ENCODE measurements at places on chromosomes 6 and 20.

- no peak for DNase-seq
Measured at GRCh38 chr6:79431537-79431933, 105.7 kb downstream of the LCA5 start.

- no peak for DNase-seq
Measured at GRCh38 chr6:133835901-133836300, 53.0 kb upstream of the TCF21 start.

DNA sequence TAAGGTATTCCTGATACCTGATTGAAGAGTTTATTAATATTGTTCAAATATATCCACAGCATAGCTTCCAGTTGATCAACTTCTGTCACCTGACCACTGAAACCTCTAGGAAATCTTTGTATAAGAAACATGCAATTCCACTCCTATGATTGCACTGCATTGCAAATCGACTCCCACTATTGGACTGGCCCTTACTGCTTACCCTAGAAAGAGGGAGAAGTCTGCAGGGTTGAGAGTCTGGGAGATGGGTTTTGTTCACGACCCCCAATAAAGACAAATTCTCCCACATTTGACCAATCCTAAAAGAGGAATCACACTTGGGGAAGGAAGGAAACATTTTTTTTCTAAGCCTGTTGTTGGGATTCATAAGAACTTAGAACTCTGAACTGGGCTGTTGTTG, 43.7 kb downstream of the TNFRSF21 start:
- DNase-seq, result no peak

DNA sequence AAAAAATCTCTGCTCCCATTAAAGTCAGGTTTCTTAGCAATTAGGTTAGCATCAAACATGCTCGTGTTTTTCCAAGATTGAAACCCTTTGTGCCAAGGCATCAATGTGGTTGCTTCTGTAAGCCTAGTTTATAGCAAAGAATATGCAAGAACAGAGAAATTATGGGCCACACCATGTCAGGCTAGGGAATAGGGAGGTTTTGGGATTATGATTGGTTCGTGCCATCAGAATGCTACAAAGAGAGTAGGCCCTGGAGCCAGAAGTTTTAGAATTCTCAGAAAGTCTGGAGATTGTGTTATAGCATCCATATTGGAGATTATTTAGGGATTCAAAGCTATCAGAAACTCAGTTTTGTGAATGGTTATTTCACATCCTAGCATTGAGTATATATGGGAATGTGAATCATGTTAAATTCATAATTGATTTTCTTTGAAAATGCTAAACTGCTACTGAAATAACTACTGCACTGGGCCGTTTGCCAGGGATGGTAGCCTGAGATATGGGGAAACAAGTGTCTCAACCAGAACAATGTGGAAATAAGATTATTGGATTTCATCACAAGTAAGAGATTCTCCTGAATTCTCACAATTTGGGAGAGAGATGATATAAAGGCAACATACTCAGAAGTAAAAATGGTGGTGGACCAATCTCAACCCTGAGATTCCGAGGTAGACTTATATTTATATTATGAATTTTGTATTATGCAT, 45.3 kb downstream of the ZNF292 start:
- no peak for DNase-seq

DNA sequence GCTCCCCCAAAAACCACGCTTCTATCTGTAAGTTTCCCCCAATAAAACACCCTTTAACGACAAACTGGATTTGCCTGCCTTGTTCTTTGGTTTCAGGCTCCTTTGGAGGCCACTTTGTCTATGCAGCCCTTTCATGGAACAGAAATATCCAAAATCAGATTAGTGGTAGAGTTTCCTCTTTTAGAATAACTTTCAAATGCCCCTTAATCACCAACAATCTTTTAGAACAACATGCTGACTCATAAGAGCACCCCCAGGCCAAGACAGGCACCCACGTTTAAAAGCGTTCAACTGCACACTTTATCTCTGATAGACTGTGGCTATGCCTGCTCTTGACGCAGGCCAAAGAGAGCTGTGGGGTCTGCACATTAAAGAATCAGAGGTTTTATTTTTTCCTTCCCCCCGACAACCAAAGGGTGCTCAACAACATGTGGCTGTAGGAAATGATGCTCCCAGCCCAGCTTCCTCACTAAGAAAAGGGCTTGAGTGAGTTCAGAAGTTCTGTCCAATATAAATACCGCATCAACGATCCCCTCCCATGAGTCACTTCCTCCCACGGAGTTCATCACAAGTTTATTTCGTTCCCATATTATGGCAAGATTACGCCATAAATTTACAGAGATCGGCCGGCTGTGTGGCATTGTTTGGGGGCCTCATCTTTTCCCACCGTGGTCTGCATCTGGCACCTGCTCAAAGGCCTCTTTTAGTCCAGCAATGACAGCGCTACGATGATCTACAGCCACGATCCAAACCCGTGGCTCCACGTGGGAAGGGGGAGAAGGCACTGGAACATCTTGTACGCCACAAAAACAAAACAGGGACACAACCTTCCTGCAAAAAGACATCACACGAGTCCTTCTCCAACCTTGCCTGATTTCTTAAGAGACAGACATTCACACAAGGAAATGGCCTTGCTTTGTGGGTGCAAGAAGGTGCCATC, 88.8 kb upstream of the NFATC2 start:
- peak; percentile 73 for DNase-seq

- no peak for DNase-seq
Measured at GRCh38 chr20:36806049-36806448, 32.5 kb upstream of the DSN1 start.

DNA sequence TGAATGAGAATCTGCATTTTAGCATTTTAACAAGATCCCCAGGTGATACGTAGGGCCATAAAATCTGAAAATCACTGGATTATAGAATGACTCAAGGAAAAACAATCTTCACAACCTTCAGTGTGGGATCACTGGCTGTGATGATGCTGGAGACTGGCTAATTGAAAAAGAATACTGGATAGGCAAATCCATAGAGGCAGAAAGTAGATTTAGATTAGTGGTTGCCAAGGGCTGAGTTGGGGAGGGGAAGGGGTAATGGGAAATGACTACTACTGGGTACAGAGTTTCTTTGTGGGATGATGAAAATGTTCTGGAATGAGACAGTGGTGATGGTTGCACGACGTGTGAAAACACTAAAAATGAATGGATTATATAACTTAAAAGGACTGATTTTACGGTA, 84.1 kb downstream of the CDK19 start:
- DNase-seq, result no peak

GRCh38 chr6:29696147-29697125, 15.5 kb upstream of the ZFP57 start:
- DNase-seq, result no peak

DNA sequence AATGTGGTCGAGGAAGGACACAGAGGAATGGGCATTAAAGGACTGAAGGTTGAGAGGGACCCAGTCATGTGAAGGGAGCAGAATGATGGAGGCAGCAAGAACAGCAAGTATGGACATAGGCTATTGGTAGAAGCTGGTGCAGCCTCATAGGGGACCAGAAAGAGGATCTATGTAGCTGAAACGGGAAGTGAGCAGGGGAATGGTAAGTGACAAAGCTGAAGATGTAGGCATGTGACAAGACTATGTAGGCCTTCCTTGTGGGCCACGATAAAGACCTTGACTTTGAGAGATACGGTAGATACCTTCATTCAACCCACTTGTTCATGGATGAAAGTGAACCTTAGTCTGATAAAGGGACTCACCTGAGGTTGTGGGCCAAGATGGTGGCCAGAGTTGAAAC, 3.5 kb downstream of the CTNNBL1 start:
- DNase-seq, result no peak

GRCh38 chr6:17820055-17820454, 113.3 kb upstream of the NUP153 start:
- DNase-seq, result no peak

GRCh38 chr6:2579241-2579761, 171.4 kb downstream of the MYLK4 start:
- DNase-seq, result no peak

- no peak for DNase-seq
Measured at GRCh38 chr20:42118409-42119125, 500.4 kb upstream of the CHD6 start.

DNA sequence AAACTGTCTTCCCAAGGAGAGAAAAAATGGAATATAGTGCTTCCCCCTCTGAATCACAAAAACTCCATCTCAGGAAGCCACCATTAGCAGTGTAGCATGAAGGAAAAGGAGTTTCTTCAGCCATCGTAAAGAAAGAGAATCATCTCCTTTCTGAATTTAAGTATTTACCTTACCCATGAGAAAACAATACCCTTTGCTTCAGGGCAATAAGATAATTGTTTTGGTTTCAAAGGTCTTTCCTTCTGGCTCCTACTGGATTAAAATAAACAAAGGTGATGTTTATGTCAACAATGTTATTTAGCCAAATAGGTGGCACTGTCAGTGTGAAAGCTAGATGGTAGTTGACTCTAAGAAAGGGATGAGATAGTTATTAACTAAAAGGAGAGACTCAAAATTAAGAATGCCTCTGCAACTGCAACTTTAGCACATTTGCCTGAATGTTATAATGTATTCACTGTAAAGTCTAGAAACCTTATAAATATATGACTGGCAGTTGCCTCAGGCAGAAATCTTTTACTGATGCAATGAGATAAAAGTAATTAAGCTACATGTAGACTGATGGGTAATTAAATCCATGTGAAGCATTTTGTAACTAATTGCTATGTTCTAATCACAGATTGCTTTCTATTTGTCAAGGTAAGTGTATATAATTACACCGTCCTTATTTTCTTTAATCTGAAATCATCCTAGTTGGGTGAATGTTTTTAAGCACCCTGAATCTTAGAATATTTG, 399.0 kb downstream of the CDKAL1 start:
- no peak for DNase-seq

DNA sequence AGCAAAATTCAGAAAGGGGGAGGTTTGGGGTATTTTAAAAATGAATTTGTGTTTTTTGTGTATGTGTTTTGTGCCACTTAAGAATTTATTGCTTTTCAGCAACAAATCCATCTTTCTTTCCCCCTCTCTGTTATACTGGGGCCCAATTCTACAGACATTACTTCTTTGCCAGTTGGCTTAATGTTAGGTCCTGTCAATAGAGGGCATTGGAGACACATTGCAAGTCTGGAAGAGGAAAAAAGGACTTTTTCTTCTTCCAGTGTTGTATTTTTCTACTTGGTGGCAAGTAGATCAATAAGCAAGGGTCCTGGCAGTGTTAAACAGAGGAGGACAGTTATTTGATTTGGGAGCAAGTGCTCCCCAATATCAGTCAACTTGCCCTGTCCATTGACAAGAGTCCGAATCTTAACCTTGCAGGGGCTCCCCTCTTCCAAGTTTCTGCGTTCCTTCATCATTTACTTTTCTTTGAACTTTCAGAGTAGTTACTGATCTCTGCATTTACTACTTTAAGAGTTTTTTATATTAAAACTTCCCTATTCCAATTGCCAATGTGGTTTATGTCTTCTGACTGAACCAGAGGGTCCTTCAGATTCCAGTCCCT, 23.4 kb downstream of the SCML4 start:
- DNase-seq, result no peak

- no peak for DNase-seq
Measured at GRCh38 chr6:89404512-89404911, 7.6 kb downstream of the RRAGD start.

GRCh38 chr20:57746832-57747404, 37.1 kb upstream of the PMEPA1 start:
- no peak for DNase-seq

DNA sequence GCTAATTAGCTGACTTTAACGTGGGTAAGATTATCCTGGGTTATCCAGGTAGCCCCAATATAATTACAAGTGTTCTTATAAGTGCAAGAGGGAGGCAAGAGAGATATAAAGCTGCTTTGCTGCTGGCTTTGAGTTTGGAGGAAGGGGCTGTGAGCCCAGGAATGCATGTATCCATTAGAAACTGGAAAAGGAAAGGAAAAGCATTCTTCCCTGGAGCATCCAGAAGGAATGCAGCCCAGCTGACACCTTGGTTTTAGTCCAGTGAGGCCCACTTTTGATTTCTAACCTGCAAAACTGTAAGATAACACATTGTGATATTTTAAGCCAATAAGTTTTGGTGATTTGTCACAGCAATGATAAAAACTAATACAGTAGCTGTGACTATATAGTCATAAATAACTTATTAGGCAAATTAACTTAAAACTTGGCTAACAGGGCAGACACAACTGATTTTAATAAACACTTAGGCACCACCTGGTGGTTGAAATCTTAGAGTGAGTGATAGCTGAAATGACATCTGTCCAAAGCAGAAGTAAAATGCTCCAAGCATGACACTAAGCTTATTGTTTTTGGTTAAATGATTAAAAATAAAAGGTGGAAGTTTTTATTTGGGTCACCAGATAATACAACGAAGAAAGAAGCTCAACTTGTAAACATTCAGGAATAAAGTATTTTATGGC, 35.6 kb downstream of the ADGRF4 start:
- DNase-seq, result no peak

DNA sequence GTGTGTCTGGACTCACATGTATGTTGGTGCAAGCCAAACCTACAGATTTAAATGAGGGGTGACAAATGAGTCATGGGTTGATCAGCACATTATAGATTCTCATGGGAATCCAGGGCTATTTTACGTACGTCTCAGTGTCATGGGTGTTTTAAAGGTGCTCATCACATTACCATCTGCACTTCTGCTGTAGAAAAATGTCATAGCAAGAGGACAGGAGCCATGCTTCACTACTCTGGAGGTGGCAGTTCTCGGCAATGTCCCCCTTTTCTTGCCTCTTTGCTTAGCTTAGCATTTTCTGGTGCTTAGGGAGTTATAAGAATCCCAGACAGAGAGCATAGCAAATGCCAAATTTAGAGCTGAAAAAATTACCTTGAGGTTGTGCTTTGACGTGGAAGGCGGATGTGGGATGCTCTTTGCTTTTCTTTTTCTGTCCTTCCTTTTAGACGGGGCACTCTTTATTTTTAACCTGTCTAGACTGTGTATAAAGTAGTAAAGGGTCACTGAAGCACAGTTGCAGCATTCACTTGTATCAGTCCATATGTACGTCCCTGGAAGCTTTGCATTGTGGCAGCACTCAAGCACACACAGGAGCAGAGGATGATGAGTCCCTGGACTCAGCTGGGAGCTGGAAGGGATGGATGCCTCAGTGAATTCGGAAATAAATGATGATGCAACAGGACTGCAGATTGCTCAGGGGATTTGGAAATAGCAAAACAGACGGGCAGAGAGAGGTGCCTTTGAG, 139.7 kb downstream of the SYNDIG1 start:
- no peak for DNase-seq

DNA sequence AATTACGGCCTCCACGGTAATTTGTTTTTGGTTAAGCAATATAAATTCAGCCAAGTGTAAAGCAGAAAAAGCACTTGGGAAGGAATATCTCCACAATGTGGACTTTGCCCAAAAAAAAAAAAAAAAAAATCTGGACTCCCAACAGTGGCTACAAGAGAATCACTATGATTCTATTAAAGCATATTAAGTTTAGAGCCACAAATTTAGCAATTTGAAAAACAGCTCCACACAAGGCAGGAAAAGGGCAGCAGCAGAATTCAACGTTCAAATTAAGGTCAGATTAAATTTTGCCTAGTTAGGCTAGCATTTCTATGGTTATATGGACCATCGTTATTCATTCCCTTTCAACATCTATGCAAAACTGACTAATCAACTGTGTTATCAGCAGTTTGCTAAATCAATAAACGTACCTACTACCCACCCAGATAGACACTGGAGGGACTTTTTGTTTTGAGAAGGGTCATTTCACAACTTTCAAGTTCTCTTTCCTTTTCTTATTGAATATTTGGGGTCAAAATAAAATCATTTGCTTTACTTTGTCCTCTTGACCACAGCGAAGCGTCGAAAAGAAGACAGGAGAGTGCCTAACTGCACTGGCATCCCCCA, 1.0 kb downstream of the MCM9 start:
- DNase-seq, result no peak

Measured in activated CD4-positive, alpha-beta T cell treated with anti-CD3 and anti-CD28 coated beads, Interleukin-2, Interleukin-4, amounts not matched to agents 100 ng/mL and 50 ng/mL, durations not matched to agents 16 hours and 8 hours (primary cell).